ENCODE measurements at places on chromosomes 11 and 22.

GRCh38 chr22:45254388-45254787, 13.7 kb upstream of the KIAA0930 start:
- no peak for DNase-seq

DNA sequence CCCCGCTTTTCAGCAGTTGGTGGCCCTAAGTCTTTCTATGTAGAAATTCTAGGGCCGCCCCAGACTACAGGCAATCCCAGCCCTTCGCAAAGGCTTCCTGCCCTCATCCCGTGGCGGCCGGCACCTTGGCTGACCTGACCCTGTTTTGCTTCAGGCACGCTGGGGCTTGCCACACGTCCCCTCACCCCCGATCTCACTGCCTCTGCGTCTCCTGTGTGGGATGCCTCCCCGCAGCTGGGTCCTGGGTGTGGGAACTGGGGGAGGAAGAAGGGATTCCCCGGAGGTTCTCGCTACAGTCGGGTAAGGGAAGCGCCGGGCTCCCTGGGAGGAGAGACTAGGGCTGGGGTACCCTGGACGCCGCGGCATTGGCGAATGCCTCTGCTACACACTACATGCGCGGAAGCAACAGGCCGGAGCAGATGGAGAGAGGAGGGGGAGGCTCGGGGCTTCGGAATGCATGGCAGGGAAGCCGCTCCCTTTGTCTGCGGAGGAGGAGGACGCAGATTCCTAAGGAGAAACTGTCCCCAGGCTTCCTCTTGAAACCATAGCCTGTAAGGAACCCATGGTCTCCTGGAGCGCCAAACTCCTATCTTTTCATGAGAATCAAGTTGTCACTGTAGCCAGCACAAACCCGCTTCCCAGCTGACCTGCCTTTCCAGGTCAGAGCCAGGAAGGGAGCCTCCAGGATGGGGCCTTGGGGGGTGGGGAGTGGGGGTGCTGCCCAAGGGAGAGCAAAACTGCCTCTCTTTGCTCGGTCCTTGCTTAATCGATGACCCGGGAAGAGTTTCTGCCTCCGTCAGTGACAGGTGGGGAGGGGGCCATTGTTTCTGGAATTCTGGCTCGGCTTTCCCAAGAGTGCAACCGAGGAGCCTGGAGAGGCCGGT, 1.4 kb downstream of the DTX4 start:
- DNase-seq, result no peak

DNA sequence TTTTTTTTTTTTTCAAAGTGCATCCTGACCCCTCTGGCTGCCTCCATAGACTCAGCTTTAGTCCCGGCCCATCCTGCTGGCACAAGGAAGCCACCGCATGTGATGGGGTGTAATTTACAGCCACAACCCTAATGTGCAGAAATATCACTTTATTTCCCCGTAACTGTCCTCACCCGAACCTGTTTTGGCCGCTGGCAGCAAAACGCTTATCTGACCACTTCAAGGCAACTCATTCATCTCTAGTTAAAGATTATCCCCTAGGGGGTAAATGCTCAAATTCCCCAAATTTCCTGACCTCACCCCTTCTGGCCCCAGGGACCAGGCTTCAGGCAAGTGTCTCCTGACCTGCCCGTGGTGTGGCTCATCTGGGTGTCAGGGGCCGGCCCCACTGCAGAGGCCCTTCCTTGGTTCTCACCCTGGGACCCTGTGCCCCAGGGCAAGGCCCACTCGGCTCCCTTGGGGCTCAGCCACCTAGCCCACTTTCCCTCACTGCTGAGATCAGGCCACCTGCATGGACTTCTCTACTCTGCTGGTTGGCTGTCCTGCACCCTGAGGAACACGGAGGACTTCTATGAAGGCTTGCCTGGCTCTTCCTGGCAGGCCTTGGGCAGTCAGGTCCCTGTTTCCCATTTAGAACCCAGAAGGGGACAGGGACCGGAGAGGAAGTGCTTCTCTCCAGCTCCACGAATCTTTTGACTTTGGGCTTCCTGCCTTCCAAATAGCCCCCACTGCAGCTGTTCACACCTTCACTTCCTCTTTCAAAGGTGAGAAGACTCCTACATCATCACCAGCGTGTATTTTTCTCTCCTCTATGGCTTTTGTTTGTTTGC, 53.3 kb downstream of the WNT11 start:
- DNase-seq, result peak; percentile 41

GRCh38 chr11:1012740-1013630, 23.5 kb downstream of the MUC6 start:
- no peak for DNase-seq

- DNase-seq, result no peak
Measured at GRCh38 chr11:115437902-115438575, 66.2 kb downstream of the CADM1 start.

Measured in activated CD8-positive, alpha-beta T cell treated with anti-CD3 and anti-CD28 coated beads, Interleukin-2, amount 10 ng/mL, durations not matched to agents 7 days and 5 days (primary cell).